ENCODE measurements at places on chromosomes 3 and 15. TPM values are rescaled to one million over a fixed set of nuclear protein-coding genes. Genes with fewer than 3 reads are reported as not detected.

GRCh38 chr3:10162185-10162584 is 2.5 kb upstream of the IRAK2 start:
- DNase-seq = no peak

DNA sequence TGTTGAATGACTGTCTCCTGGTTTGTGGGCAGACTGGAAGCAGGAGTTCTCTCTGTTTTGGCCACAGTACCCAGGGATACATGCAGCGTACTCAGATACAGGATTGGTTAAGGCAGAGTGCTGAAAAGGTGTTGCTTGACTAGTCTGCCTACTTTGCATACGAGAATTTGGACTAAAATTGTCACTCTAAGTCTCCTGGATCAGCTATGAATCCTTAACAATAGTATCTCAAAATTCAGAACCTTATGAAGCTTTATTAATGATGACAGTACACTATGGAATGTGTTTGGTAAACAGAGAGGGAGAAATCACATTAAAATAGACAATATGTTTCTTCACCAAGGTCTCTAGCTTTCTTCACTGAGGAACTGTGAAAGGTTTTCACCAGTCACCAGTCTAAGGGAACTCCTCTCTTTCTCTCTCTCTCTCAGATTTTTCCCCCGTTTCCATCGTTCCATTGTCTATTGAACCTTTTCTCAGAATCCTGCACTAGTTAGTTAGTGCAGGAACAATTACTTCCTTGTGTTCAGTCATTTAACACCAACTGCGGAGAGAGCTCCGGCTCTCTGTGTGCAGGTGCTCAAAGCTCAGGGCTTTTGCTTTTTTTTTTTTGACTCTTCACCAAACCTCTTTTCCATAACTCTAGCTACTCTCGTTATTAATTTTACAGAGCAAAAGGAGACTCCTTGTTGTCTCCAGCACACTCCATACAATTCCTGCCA is 85.9 kb upstream of the FNDC3B start:
- no peak for DNase-seq

DNA sequence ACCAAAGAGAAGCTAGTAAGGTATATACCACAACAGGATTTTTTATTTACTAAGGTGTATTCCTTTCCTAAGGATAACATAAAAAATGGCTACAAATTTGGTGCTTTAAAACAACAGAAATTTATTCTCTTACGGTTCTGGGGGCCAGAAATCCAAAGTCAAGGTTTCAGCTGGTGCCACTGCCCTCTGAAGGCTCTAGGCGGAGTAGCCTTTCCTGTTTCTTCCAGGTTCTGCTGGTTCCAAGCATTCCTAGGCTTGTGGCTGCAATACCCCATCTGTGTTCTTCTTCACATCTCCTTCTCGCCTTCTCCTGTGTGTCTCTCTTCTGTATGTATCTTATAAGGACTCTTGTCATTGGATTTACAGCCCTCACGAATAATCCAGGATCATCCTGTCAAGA is 549.9 kb downstream of the GRM7 start:
- DNase-seq = no peak

DLL4 gene
- total RNA-seq = 3.9 TPM

- DNase-seq = no peak
Observed at GRCh38 chr3:161293381-161293780, 72.3 kb downstream of the NMD3 start.

- no peak for DNase-seq
Observed at GRCh38 chr3:13708871-13709595, 160.1 kb downstream of the FBLN2 start.

DNA sequence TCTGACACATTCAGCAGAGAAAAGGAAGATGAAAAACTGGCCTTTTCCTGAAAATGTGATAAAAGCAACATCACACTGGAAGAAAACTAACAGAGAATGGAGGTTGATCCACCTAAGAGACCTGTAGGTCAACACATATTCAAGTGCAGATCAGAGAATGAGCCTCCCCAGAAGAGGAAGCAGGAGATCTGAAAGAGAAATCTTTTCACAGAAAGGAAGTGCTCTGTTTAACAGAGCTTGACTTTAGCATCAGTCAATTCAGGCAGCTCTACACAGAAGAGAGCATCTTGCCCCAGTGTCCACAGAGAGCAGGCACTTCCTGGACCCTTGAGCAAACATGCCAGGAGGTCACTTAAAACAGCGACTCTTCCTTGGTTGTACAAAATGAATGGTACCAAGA is 655.4 kb upstream of the GBE1 start:
- no peak for DNase-seq

GRCh38 chr15:38144921-38145320 is 107.7 kb upstream of the SPRED1 start:
- DNase-seq = no peak

DNA sequence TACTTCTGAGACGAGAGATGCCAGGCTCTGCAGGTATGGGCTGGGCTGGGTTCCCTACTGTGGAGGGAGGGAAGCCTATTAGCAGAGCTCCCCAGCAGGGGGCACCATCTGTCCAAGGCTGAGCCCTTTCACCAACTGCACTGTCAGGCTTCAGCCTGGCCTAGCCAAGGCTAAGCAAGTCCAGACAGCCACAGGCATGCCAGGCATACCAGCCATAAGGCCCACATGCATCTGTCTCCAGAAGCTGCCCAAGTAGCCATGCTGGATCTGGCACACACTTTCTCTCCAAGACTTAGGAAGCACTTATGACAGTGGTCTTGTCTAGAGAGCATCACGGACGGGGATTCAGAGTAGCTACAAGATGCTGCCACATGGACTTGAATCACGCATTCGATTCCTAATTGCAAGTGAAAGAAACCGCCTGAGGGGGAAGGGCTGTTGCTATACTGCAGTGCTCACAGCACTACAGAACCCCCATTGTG is 28.3 kb downstream of the RUVBL1 start:
- peak; percentile 80 for DNase-seq

DNA sequence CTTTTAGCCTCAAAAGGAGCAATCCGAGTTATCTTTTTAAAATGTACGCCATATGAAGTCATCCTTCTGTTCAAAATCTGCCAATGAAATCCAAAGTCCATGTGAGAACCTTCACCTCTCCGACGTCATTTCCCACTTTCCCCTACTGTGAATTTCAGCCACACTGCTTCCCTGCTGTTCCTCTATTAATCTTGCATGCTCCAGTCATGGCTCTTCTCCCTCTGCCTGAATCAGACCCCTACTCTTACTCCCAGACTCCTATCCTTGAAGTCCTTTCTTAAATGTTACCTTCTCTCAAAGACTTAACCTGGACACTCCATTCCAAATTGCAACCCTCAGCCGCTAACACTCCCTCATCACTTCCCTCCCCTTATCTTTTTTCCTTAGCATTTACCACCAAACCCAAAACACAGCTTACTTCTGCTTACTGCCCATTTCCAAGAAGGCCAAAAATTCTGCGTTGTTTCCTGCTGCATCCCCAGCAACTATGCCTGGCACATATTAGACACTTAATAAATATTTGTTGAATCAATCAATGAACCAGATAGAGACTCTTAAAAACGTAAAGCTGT is 1.2 kb downstream of the NKIRAS1 start:
- no peak for DNase-seq

DNA sequence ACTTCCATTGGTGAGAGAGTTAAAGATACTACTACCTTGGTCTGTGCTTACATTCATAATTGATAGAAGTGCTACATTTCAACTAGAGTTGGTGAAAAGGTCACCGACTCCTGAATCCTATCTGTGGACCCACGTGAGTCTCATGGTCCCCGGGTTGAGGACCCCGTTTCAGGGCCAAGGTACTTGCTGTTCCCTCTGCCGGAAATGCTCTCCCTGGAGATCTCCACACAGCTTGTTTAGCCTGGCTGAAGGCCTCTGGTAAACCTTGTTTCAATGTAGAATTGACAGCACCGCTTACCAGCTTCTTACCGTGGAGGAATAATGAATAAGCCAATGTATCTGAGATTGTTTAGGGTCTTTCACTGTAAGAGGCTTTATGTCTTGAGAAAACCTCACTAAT is 226.0 kb upstream of the GOLGA6L4 start:
- DNase-seq = no peak

DNA sequence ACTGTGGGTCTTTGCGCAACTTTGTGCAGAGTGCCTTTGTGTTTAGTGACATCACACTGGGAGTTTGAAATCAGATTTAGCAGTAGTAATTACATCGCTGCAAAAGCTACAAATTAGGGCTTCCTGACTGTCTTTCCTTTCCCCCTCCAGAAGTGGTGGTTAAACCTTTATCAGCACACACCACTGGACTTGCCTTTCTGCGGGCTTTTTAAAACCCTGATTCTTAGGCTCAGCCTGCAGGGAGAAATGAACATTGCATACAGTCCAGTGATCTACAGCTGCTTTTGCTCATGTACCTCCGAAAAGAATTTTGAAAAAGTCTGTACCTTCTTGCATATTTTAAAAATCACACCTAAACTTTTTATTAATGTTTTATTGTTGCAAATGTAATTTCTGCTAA is 219.7 kb upstream of the NAALADL2 start:
- DNase-seq = no peak

TWF2 gene
- 18.5 TPM for total RNA-seq

DNA sequence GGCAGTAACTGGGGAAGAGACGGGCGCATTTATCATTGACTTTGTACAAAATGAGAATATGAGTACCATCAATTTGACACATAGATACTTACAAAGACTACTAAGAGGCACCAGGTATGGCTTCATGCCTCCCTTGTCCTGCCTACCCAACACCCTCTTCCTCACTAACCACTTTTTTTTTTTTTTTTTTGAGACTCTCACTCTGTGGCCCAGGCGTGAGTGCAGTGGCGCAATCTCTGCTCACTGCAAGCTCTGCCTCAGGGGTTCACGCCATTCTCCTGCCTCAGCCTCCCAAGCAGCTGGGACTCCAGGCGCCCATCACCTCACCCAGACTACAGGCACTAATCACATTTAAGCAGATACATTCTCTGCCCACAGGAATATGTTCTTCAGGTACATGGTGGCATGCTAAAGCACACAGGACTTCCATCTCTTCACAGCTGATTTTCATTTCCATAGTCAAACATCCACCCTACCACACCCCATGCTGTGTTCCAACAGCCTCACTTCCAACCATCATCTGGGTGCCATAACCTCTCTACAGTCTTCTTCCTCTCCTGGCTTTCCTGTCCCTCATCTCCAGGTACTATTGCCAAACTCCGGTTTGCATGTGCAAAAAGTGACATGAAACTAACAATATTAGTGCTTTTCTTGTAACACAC is 41.7 kb downstream of the RAB27A start:
- no peak for DNase-seq

DNA sequence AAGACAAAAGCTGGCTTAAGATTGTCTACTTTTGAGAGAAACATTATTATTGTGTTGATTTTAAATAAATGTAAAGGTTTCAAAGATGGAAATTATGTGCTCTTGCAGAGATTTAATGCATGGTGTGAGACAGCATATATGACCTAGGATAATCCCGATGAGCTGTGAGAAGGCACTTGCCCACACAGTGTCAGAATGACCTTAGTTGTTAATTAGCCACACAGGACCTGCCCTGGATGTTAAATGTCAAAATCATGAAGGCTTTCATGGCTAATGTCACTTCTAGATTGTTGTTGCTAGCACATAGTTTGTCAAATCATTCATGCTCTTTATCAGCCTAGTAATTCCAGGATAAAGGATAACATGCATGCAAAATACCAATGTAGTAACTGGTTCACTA is 135.3 kb upstream of the GAP43 start:
- DNase-seq = no peak

DNA sequence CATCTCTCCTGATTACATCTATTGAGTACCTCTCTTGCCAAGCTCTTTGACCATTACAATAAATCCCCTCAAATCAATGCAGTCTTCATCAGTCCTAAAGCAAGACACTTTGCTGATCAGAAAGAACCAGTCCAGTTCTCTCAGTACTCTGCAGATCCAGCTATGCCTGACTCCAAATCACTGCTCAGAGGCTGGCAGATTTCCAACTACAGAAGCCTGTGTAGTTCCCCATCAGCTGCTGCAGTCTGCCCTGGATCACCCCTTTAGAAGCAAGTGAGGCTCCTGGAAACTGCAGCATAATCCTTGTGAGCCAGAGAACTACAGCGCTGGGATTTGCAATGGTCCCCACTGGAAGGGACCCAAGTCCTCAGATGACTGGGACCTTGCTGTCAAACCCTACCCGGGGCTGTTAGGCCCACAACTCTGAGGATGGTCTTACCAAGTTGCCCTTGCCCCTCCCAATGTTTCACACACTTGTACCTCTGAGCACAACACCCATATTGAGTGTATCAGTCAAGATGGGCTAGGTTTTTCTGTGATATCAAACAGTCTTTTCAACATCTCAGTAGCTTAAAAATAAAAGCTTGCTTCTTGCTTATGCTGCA is 81.9 kb upstream of the TOPAZ1 start:
- no peak for DNase-seq

GRCh38 chr3:52851348-52851747 is 16.5 kb upstream of the MUSTN1 start:
- DNase-seq = no peak

GRCh38 chr3:100221159-100221558 is 39.6 kb upstream of the TBC1D23 start:
- DNase-seq = no peak

Measured in pancreas (tissue), 10 donors.